ENCODE measurements at places on chromosomes 2 and 18. TPM values are rescaled to one million over a fixed set of nuclear protein-coding genes. Genes with fewer than 3 reads are reported as not detected.
A peak's percentile ranks its signal among the peaks of the same experiment; 100 is the strongest.

Gene KCNG2
- total RNA-seq, result not detected

Gene LYPD6B
- not detected for total RNA-seq

Gene ANKRD53
- not detected for total RNA-seq

Gene FER1L5
- not detected for total RNA-seq

Gene DLGAP1
- total RNA-seq, result not detected

DNA sequence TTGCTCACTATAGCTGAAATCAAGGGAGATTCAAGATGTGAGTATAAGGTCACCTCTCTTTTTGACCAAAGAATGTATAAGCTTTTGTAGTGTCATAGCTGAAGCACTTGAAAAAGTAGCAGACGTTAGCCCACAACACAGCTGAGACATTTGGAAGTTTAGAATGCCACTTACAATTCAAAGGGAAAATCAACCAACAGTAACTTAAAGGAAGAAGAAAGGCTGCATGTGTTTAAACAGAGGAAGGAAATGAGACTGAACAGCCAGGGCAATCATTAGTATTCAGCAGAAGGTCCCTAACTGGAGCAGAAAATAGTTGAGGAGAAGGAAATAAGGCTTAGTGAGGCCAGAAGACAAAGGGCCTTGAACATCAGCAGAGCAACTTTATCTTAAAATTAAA is 23.5 kb upstream of the SCG2 start:
- no peak for DNase-seq

DNA sequence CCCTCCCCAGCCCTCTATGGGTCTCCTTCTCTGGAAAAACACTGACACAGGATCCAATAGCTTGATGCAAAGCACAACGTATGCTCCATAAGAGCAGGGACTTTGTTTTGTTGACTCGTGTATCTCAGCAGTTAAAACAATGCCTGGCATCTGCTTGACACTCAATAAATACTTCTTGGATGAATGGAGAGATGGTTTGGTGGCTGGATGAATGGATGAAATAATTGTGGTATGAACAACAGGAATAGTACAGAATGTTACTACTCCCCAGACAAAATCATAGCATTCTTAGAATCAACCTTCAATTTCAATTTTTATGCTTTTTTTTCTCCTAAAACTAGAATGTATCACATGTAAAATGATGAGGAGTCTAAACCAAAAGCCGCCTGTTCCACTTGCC is 57.4 kb downstream of the KCNE4 start:
- DNase-seq, result no peak

DNA sequence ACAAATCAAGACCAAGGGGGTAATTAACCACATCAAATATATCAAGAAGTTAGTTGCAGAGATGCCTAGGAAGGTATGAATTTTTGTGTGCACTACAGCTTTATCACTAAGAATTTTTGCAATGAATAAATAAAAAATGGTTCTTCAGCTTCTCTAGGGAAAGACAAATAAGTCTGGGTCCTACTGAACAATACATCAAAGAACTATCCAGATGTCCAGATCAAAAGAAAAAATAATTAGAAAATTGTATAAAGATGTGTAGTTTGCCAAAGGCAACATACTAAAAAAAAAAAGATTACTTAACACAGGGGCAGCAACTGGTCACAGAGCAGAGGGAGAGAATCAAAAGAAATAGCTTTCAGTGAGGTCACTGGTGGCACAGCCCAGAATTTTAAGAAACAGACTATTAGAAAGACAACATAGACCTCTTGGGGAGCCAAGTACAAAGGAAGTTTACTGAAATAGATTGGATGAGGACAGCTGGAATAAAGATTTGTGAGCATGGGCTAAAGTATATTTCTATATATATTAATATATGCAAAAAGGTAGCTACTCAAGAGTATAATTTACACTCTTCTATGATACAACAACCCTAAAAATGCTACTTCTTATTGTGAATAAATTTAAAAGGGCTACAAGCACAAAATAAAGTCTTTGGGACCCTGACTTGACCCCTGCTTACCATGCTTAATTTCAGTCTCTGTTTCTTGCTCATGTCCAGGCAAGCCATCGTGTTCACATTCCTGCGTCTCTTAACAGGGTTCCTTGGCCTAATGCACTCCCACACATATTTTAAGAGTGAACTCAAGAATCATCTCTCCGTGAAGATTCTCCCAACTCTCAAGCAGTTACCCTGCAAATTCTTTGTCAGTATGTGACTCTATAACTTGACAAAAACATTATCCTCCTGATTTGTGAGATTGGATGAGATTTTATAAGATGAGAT is 99.0 kb upstream of the GRB14 start:
- DNase-seq, result no peak

- no peak for DNase-seq
These were observed 246.3 kb upstream of the MYT1L start for GRCh38 chr2:2577407-2577831.

DNA sequence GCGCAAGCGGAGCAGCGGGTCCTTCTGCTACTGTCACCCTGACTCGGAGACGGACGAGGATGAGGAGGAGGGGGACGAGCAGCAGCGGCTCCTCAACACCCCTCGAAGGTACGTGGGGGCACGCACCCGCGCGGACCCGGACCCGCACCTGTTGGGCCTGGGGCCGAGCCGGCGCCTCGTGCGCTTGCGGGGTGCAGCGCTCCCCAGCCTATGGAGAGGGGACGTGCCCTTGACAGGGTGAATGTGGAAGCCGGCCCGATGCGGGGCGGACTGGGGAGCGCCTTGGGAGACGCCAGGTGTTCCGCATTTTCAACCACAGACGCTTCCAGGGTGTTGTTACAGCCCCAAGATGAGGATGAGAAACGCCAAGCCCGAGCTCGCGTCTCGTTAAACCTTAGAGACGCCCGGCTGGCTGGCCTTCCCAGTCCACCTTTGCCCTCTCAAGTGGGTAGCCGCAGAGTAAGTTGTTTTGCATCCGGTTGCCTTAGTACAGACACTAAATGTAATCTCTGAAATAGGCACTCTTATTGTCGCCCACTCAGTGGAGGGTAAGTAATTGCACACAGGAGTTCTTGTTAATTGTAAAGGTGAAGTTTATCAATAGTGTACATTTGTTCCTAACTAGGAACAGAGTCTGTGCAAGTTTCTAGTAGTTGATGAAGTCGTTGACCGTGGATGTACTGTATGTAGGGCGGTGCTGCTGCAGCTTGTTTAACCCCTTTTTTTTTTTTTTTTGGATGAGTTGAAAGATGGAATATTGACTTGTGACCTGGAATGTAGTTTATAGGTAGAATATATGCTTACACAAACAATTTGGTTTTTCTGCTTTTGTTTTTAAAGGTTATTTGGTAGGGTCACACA is 815 bp downstream of the GMCL1 start:
- DNase-seq, result peak; percentile 73

Measured in activated CD8-positive, alpha-beta T cell treated with anti-CD3 and anti-CD28 coated beads for 36 hours (primary cell).